ENCODE measurements at places on chromosomes 13 and 19.

DNA sequence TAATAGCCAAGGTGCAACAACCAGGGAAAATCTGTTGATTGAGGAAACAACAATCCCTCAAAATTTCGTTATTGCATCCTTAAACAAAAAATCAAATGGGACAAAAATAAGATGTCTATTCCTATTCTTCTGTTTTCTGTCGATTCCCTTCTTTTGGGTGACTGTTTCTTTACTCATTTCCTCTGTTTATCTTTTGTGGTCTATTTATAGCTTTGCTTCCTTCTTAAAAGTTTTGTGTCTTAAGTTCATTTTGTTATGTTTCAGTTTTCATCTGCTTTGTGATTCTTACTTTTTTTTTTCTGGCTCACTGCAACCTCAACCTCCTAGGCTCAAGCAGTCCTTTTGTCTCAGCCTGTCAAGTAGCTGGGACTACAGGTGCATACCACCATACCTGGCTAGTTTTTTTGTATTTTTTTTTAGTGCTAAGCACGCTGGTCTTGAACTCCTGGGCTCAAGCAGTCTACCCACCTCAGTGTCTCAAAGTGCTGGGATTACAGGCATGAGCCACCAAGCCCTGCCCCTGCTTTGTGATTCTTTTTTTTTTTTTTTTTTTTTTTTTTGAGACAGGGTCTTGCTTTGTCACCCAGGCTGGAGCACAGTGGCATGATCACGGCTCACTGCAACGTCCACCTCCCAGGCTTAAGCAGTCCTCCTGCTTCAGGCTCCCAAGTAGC, 10.4 kb downstream of the ZNF146 start:
- DNase-seq = no peak

GRCh38 chr13:93227878-93228642, 1.5 kb downstream of the GPC6 start:
- no peak for DNase-seq

DNA sequence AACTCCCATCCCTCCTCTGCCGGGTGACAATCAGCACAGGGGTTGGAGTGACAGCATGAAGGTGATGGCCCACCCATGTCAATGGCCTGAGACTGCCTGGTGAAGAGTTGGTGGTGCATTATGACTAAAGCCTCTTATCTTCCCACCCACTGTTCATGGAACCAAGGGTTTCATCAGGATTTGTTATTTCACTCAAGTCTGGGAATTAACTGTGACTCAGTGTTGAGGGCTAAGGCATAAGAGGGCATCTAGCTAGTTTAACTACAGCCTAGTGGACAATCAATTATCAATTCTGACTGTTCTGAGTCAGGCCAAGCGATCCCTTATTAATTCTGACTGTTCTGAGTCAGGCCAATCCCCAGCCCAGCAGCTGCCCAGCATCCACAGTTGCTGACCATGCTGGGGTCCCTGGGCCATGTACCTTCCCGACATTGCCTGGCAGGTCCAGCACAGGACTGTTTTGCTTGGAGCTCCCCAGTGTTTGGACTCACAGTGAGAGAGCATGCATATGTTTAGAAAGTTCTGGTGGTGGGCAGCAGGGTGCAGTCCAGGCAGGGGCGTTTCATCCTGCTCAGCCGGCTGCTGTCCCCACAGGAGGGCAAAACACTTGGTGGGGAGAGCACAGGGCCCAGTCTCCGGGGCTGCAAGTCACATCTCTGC, 65.5 kb downstream of the RASL11A start:
- no peak for DNase-seq

DNA sequence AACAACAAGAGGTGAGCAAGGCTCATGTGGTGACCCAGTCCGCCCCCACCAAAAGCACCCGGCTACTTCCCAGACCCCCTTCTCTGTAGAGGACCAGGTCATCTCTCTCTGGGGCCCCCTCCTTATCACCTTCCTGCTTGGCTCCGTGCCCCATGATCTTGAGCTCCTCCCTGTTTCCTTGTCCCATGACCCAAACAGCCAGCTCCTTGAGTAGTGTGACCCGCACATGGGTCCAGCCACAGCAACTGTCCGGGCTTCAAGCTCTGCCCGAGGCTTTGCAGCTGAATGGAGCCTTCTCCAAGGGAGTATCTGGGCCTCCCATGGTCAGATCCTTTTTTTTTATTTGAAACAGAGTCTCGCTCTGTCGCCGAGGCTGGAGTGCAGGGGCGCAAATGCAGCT, 61.8 kb downstream of the MYO9B start:
- no peak for DNase-seq

- DNase-seq = no peak
Measured at GRCh38 chr13:114296902-114297301, 15.5 kb downstream of the UPF3A start.

DNA sequence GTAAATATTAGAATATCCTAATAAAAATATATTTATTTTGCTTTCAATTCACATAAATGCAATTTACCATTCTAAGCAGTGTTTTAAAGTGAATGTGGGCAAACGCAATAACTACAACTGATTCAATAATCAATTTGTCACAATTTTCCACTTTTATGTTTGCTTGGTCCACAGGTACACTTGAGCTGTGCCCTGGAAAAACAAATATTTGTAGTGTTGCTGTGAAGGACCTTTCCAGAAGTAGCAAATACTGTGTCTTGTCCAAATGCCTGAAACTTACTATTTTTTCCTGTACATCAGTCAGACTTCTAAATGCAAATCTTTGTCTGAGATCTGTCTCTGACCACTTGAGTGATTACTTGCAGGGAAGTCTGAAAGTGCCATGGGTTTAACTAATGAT, 845.8 kb upstream of the SLITRK5 start:
- no peak for DNase-seq

DNA sequence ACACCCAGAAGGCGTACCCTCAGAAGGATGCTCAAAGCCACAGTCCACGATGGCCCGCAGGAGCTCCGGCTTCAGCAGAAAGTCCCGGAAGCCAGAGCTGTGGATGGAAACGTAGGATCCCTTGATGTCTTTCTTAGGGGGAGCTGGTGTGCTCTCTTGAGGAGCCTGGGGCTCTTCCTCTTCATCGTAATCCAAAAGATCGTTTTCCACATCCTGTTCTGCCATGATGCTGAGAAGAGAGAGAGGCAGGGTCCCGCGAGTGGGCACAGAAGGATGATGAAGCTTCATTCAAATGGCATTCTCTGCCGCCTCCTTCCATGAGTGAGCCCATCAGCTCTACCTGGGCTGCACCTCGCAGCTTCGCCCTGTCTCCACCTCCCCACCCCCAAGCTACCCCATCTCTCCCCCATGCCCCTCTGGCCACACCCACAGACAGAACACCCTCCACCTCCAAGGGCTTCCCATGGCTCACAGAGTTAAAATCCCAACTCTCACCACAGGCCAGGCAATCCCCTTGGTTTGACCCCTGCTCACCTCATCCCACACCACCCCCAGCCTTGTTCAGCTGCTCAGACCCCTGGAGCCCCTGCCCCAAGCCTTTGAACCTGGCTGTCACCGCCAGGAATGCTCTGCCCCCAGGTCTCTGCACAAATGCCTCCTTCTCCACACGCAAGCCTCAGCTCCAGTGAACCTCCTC, 6.0 kb downstream of the DDX39A start:
- no peak for DNase-seq

GRCh38 chr19:3842948-3843347, 25.9 kb downstream of the ZFR2 start:
- DNase-seq = no peak

Data from stimulated activated CD8-positive, alpha-beta memory T cell treated with anti-CD3 and anti-CD28 coated beads, Interleukin-15, amount 100 ng/mL, for 1 hour (primary cell).